Prostate gland (tissue), 2 donors: ENCODE measurements at places on chromosomes 12 and 14.

GRCh38 chr12:113077057-113077858, 20.7 kb downstream of the DTX1 start:
- no peak for DNase-seq

GRCh38 chr12:101336437-101336836, 56.5 kb downstream of the UTP20 start:
- DNase-seq: no peak

- no peak for DNase-seq
These were observed 2.8 kb downstream of the OLR1 start for GRCh38 chr12:10169104-10169503.

- no peak for DNase-seq
These were observed 43.5 kb downstream of the FLRT2 start for GRCh38 chr14:85573406-85573805.

- no peak for DNase-seq
These were observed 9.7 kb upstream of the CMKLR1 start for GRCh38 chr12:108348842-108349241.

DNA sequence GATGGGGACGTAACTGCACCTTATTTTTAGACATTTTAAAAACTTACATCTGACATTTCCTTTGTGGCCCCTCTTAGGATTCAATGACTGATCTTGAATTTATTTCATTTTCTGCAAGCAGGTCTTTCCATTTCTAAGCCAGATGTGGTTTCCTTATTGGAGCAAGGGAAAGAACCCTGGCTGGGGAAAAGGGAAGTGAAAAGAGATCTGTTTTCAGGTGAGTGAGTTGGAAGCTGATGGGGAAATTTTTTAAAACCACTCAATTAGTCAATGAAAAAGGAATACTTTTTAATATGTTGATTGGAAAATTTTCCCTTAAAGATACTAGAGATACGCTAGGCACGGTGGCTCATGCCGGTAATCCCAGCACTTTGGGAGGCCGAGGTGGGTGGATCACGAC, 2.6 kb downstream of the ZNF140 start:
- DNase-seq: no peak

GRCh38 chr12:14931359-14931758, 7.0 kb downstream of the ERP27 start:
- no peak for DNase-seq

GRCh38 chr12:77687321-77687720, 143.4 kb upstream of the NAV3 start:
- DNase-seq: no peak

GRCh38 chr12:124392271-124392666, 97.4 kb downstream of the RFLNA start:
- no peak for DNase-seq

DNA sequence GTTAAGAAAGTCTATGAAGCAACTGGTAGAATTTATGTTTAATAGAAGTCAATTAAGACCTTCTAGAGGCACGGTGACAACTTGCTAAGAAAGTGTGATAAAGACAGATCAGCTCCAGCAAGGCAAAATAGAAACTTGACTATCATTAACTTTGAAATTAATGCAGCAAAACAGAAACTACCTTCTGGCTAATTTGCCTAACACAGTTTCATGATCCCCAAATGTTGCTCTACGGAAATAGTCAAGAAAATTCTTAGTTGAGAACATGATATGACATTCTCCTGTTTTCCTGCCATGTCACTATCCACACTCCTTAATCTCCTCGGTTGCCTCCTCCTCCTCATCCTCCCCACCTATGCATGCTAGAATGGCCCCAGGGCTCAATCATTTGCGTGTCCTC, 4.2 kb downstream of the DENND5B start:
- no peak for DNase-seq

DNA sequence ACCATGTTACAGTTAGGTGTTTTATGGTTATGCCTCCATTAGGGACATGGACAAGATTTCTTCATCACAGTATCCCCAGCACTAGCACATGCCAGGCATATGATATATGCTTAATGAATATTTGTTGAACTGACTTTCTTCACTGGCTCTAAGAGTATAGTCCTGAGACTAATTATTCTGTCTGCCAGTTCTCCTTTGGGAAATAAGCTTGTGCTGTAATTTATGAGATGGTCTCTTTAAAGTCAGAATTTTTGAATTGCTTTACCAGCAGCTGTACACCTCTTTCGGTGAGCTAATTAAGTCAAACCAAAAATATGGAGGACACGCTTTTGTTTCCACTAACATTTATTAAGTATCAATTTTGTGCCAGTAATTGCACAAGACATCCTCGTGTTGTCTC, 4.8 kb upstream of the KRT72 start:
- no peak for DNase-seq

- no peak for DNase-seq
These were observed 803.5 kb upstream of the FLRT2 start for GRCh38 chr14:84726471-84726870.

DNA sequence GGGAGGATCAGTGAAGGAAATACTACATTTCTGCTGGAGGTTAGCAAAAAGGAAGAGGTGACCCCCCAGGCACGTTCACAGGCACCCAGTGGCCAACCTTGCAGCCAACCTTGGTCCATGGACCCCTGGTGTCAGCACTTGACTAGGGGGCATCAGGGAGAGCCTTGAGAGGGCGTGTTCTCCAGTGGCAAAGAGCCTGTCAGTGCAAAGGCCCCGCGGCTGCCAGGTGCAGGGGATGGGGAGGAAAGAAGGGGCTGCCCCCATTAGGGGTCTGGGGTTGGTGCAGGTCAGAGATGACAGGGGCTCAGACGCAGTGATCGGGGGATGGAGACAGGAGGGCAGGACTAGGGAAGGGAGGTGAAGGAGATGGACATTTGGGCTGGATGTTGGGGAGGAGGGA, 22.7 kb upstream of the ULK1 start:
- DNase-seq: no peak

DNA sequence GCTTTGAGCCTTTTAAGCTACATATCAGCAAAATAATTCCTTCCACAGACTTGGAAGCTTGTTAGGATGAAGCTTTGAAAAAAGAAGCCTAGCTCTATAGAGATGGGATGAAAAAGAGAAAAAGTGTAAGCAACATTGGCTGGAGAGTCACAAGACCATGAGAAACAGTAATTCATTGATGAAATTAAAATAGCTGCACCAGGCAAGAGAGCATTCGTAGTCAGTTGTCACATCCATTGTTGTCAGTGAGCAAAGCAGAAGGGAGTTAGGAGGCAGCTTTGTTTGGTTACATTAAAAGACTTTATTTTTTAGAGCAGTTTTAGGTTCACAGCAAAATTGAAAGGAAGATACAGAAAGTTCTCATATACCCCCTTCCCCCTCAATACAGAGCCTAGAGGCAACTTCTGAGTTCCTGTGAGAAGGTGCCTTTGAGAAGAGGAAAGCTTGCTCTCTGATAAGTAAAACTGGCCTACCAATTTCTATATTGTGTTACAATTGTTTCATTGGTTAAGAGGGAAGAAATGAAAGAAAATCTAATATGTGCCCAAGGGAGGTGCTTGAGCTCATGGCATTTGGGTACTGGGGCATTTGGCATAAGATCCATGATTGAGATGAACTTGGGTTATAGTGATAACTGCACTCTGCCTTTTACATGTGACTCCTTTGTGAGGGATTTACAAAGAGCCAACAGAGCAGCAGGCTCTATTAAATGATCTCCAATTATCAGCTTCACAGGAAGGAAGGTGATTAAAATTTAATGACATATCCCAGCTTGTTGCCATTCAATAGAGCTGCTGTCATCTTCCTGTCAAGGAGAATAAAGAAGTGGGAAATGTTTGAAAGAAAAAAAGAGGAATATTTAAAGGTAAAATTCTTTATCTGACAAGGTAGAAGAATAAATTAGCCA, 361.3 kb upstream of the TMTC1 start:
- no peak for DNase-seq

DNA sequence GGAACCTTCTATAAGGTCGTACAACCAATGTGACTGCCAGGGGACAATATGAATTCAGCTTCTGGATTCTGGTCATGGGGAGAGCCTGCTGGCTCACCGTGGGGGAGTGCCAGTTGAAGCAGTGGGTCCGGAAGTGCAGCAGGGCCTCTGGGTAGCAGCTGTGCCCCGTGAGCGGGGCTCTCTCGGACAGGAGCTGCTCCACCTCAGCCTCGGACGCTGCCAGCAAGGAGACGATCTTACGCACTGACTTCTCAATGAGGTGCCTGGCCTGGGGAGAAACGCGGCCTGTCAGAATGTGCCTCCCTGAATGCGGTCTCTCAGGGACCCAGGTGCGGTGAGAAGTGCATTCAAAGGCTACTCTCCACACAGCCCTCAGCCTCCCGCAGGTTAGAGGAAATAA, 42.0 kb downstream of the LGMN start:
- DNase-seq: no peak

- DNase-seq: peak; percentile 3
These were observed 380.8 kb downstream of the ALG10 start for GRCh38 chr12:34402899-34403705.

DNA sequence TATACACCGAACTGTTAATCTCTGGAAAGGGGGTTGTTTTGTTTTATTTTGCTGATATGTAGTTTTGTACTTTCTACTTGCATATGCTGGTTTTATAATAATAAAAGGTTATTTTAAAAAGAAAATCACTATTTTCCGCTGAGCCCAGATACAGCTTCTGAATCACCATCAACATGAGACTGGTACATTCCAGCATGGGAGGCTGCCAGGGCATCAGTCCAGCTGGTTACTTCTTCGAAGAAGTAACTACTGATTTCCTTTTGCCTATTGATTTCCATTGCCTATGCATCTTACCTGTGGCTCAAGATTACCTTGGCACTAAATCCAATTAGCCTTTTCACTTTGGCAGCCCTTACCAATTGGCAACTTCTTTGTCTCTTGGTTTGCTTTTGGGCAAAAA, 11.7 kb upstream of the OSBPL8 start:
- DNase-seq: no peak

- DNase-seq: no peak
These were observed 14.7 kb downstream of the P2RX4 start for GRCh38 chr12:121224591-121224990.

GRCh38 chr12:60212159-60213000, 616.6 kb downstream of the SLC16A7 start:
- DNase-seq: no peak

DNA sequence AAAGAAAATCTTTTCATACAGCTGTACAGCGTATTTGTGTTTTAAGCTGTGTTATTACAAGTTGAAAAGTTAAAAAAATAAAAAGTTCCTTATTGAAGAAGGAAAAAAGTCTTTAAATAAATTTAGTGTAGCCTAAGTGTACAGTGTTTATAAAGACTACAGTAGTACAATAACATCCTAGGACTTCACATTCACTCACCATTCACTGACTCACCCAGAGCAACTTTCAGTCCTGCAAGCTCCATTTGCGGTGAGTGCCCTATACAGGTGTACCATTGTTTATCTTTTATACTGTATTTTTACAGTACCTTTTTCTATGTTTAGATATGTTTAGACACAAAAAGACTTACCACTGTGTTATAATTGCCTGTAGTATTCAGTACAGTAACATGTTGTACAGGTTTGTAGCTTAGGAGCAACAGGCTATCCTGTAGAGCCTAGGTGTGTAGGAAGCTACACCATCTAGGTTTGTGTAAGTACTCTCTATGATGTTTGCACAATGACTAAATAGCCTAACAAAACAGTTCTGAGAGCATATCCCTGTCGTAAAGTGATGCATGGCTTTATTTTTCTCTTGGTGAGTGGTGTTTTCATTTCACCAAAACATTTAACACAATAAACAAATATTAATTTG, 275.2 kb downstream of the DACT1 start:
- DNase-seq: no peak

- DNase-seq: no peak
These were observed 418.3 kb downstream of the EGLN3 start for GRCh38 chr14:33532553-33532952.

- peak; percentile 55 for DNase-seq
These were observed 1133.8 kb upstream of the SEL1L start for GRCh38 chr14:82667501-82667900.

DNA sequence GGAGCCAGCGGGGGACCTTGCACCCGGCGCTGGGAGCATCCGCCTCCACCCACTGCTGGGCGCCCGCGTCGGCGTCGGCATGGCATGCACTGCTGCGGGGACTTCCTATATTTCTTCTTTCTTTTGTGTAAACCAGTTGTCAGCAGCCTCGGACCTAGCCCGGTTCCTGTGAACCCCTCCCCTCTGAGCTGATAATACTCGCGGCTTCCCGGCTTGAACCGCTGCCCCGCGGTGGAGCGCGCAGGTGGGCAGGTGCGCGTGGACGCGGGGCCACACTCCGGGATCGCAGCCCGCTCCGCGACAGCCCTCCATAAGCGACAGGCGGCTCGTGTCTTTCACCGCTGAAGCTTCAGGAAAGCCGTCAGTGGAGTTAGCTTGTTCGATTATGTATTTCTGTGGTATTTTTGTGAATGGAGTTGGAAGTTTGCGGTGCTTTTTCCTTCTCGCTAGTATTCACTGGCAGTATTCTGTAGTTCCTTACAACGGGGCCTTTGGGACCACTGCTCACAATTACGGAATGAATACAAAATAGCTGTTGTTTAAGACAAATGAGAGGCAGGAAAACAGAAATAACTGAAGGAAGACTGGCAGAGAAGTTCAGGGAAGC, 870 bp downstream of the BMAL2 start:
- DNase-seq: peak; percentile 8

DNA sequence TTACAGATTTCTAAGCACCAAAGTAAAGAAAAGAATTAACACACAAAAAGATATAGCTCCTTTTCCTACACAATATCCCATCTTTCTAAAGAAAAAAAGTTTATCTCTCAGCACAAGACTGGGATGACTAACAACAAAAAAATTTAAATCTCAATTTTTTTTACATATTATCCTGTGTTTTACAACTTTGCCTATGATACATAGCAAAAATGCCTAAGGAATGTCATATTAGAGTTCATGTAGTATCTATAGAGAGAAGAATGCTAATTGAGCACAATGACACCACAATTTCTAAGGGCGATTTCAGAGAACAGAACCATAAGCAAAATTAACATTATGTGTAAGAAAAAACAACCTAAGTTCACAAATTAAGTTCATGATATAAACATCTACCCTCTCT, 16.3 kb downstream of the C2CD5 start:
- DNase-seq: no peak

- no peak for DNase-seq
These were observed 220.3 kb downstream of the MON2 start for GRCh38 chr12:62686938-62687337.

- DNase-seq: no peak
These were observed 143.4 kb upstream of the PRICKLE1 start for GRCh38 chr12:42732908-42733411.
